ENCODE measurements at places on chromosomes 2 and 18.

DNA sequence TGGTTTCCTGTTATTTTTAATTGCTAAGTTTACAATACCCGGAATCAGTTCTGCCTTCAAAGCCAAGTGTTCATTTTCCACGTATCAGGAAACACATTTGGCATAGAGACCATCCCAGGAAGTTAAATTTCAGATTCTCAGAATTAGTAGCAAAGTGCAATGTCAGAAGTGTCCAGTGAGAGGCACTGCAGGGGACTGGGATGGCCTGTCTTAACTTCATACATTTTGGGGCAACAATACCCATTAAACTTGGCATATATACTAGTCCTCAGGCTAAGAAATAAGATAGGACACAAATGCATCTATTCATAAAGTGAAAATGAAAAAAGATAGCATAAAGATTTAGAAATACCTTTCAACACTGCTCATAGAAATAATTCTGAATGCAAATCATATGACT is 1.5 kb upstream of the IL1RL2 start:
- no peak for DNase-seq

- DNase-seq: no peak
Observed at GRCh38 chr2:108986916-108987510, 2.0 kb downstream of the EDAR start.

- DNase-seq: no peak
Observed at GRCh38 chr2:200482194-200482593, 27.7 kb downstream of the KCTD18 start.

DNA sequence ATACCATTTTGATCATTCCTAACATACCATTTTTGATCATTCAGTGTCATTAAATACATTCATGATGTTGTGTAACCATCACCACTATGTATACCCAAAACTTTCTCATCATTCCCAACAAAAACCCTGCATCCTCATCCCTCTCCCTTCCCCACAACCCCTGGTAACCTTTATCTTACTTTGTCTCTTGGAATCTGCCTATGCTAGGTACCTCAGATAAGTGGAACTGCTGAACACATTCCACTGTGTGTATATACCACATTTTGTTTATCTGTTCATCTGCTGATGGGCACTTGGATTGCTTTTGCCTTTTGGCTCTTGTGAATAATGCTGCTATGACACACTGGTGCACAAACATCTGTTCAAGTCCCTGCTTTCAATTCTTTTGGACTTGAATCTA is 83.8 kb upstream of the TFCP2L1 start:
- no peak for DNase-seq

DNA sequence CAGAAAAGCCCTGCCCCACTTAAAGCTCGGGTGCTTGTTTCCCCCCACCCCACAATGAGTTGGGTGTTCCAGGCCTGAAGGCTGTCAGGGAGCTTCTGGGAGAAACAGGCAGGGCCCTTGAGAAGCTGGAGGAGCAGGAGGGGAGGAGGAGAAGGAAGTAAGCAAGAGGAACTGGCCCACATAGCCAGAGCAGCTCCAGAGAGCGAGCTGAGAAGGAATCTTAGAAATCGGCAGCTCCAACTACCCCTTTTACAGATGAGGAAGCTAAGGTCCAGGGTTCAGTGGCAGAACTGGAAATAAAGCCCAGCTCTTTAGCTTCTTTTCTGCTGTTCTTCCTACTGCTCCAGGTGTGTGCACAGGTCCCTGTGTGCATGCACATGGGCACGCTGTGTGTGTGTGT is 12.7 kb upstream of the KCNK3 start:
- DNase-seq: no peak

DNA sequence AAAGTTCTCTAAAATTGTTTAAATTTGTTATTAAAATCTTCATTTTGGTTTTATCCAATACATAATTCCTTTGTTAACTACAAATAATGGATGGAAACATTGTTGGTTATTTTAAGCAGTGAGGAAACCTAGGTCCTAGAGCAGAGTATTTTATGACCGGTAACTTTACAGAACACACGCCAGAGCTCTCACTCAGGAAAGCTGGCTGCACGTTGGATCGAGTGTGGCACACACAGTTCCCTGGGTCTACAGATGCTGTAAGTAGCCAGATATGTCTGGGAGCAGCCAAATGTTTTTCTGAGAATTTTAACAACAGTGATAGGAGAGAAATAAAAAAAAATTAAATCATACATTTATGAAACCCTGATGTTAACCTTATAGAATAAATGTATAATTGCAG is 264.4 kb downstream of the ZNF407 start:
- DNase-seq: no peak

DNA sequence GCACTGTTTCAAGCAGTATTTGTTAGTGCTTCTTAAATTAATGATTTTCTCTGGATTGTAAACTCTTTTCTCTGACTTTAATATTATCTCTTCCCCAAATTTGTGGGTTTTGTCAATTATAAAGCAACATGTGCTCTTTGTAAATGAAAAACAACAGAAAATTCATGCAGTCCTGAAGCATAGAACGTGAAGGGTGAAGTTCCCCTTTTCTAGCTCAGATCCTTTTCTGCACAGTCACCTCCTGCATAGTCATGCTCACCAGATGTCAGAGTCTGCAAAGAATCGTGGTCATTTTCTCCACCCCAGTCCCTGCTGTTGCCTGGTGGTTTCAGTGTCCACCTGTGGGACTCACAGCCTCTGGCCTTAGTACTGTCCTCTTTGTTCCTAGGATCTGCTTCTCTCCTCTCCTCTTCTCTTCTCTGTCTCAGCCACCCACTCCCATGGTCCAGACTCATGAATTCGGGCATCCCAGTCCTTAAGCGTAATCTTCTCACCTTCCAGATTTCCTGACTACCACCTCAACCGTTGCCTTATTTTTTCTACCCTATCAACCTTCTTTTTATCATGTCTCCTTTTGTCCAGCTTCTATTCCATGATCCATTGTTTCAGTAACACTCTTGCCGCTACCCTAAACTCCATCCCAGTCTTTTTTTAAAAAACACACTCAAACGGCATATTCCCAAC is 229.1 kb downstream of the RTP5 start:
- no peak for DNase-seq

- no peak for DNase-seq
Observed at GRCh38 chr2:172792711-172793110, 57.1 kb downstream of the RAPGEF4 start.

- DNase-seq: no peak
Observed at GRCh38 chr2:21793461-21793860, 669.7 kb downstream of the TDRD15 start.

- no peak for DNase-seq
Observed at GRCh38 chr2:65182570-65182969, 45.1 kb upstream of the ACTR2 start.

- peak; percentile 11 for DNase-seq
Observed at GRCh38 chr2:156182132-156182531, 150.4 kb downstream of the NR4A2 start.

GRCh38 chr18:35618696-35619095 is 37.2 kb downstream of the GALNT1 start:
- peak; percentile 74 for DNase-seq

DNA sequence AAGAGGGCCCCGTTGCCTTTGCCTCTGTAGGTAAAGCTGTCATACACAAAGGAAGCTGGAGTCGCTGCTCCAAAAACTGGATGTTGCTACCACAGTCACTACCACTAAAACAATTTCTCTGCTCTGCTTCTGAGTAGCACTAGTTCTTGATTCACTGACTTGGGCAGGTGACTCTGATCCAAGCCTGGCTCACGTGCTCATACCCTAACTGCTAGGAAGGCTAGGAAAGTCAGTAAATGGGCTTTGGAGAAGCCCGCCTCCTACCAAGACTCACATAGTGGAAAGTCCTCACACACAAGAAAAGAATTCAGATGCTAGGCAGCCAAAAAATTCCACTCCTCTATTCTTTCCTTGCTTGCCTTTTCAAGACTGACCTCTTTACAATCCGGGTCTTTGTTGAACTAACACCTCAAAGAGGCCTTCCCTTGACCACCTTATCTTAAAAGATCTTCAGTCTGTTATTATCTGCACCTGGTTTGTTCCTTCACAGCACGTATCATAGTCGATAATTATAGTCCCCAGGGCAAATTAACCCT is 11.4 kb upstream of the DYNC1I2 start:
- DNase-seq: peak; percentile 27

- no peak for DNase-seq
Observed at GRCh38 chr2:226655871-226656270, 143.7 kb downstream of the IRS1 start.

GRCh38 chr2:17590342-17590911 is 49.9 kb downstream of the VSNL1 start:
- no peak for DNase-seq

- DNase-seq: peak; percentile 96
Observed at GRCh38 chr2:105337122-105338019, at the start of gene C2orf49. C2orf49 (plus strand) TSS chr2:105337540; CDS start chr2:105337588, 48 bp downstream.

GRCh38 chr2:240412211-240412861 is 23.1 kb upstream of the GPC1 start:
- DNase-seq: no peak

- peak; percentile 87 for DNase-seq
Observed at GRCh38 chr2:168730344-168730743, 72.1 kb upstream of the NOSTRIN start.

DNA sequence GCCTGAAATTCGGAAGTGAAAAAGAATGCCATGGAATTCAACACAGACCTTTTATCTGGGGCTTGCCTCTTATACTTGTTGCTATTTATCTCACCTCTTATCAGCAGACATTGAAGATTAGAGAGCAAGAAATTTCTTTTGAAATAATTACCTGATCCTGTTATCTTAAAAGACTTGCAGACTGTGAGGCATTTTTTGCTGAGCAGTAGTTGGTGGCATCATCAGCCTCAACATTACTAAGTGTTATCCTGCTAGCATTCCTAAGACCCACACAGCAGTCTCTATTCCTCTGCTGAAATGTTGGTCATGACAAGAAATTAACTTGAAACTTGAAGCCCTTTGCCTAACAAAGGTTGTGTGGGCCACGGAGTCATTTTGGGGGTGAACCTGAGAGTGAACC is 186.5 kb downstream of the TRIB2 start:
- DNase-seq: peak; percentile 86

- no peak for DNase-seq
Observed at GRCh38 chr18:44229693-44230108, 451.0 kb upstream of the SETBP1 start.

DNA sequence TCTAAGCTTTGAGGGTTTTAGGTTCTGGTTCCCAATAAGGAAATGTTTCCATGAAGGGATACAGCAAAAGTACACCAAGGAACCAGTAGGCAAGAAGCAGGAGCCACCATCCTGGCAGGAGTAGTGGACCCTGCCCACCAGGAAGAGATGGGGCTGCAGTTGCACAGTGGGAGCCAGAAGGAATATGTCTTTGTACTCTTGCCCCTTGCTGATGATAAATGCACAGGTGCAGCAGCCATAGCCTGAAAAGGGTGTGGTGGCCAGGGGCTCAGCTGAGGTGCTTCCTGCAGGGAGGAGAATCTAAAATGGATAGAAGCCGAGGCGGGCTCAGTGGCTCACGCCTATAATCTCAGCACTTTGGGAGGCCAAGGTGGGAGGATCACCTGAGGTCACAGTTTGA is 27.5 kb downstream of the TMEM127 start:
- DNase-seq: no peak

GRCh38 chr2:75320898-75321598 is 121.7 kb upstream of the TACR1 start:
- DNase-seq: no peak

GRCh38 chr2:160200921-160201320 is 849 bp upstream of the ITGB6 start:
- DNase-seq: no peak

DNA sequence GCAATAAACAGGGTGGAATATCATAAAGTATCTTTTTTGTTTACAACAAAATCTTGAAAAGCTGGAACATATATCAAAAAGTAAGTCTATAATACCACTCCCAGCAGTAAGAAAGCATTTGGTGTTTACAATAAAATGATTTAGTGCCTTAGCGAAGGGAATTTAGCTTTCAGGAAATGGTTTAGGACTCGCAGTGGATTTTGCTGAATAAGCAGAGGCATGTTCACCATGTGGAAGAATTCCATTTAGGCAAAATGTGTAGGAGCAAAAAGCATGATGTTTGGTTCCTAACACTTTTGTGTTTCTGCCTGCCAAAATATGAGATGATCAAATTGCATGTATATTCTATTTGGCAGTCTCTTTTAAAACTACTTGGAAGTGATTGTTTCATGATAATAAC is 163.6 kb downstream of the AGPS start:
- DNase-seq: no peak
